ENCODE measurements at places on chromosomes 13 and 19.

DNA sequence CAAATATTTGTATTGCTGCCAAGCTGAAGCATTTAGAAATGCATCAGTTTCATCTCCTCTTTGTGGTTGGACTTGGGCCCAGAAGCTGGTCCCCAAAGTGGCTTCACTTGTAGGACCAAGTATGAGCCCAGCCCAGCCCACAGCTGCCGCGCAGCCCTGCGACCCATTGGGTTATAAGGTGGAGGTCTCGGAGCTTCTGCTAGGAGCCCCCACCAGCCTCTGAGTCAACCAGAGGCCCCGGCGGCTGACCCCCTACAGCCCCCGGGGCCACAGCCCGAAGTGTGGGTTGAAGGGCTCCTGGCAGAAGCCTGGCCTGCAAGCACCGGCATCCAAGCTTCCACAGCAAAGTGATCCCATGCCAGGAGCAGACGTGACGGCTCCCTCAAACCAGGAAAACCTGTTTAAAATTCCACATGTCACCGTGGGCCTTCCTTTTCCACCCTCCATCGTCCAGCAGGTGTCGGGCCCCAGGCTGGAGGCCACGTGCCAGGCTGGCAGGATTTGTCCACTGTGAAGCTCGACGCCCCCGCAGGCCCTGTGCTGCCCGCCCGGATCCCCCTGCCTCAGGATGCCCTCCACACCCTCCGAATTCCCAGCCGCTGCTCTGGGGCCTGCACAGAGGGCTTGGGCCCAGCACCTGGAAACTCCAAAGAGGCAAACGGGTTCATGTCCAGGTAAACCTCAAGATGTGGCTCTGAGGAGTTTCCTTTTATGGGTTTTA is 54.7 kb downstream of the C13orf46 start:
- DNase-seq: no peak

GRCh38 chr13:41590643-41591042 is 133.3 kb downstream of the RGCC start:
- no peak for DNase-seq

DNA sequence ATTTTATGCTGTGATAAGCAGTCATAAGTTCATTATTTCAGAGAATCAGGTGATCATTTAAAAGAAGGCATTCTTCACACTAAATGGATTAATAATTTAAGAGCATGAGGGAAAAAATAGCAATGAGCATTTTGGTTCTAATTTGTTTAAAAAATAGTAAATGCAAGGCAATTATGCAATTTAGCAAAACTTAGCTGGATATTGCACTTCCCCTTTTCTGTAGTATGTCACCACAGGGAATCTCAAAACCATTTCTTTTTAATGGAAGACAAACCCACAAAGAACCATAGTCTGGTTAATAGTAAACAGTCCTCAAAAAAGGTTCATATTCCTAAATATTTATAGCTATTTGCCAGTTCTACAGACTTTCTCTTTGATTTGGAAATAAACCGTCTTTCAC is 30.2 kb downstream of the COG6 start:
- DNase-seq: no peak

DNA sequence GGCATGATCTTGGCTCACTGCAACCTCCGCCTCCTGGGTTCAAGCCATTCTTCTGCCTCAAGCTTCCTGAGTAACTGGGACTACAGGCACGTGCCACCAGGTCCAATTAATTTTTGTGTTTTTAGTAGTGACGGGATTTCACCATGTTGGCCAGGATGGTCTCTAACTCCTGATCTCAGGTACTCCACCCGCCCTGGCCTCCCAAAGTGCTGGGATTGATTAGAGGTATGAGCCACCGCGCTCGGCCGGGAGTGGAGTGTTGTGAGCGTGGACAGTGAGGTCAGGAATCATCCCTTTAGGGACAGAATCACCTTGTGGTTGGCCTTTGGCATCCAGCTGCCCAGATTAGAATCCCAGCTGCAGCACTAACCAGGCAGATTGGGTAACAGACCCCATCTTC is 10.3 kb downstream of the RRAS start:
- no peak for DNase-seq

DNA sequence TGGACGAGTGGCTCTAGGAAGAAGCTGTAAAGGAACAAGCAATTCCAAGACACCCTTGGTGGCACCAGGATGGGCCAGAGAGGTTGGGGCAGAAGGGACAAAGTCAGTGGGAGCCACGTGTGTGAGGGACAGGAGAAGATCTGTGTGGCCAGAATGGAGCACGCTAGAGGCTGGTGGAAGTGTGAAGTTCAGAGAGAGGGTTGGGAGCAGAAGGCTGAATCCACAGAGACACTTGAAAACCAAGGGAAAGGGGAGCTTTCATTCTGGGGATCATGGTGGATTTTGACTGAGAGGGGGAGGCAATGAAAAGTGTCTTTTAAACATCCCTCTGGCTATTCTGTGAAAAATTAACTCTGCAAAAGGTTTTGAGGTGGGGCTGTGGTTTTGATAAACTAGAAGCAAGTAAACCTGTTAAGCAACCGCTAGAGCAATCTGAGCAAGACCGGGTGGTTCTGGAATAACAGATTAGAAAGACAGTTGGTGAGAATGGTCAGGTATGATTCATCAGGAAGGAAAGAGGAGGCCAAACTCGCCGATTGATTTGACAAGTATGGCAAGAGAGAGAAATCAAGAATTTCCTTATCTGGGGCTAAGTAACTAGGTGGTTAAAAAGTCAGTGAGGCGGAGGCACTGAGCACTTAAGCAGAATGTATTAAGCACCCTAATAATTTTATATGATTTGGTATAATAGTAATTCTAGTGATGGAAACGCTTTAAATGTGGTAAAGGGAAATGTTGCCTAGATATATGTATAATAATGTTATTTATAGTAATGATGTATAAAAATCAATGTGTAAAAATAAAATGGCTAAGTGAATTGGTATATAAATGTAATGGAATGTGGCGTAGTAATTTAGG is 140.0 kb downstream of the MYO16 start:
- no peak for DNase-seq

DNA sequence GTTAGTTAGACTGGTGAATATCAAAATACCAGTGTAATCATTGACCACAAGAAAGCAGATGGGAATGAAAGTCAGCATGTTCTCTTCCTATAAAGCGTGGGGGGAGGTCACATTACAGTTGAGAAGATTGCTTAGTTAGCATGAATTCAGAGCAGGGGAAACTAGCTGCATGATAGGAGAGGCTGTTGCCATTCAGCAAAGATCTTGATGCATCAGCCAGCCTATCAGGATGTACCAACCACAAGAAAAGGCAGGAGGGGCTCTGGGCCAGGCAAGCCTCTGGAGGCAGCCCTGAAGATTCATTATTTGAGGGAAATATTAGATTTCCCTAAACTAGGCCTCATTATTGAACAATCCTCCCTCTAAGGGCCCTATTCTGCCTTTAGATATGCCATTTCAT is 5.0 kb upstream of the MTMR6 start:
- no peak for DNase-seq

Data from hippocampal formation (tissue), 2 donors.